Natural killer cell (primary cell): ENCODE measurements at places on chromosomes 2 and 18. TPM values are rescaled to one million over a fixed set of nuclear protein-coding genes. Genes with fewer than 3 reads are reported as not detected.

GRCh38 chr2:111941531-111941930 lies 43.1 kb downstream of the MERTK start:
- no peak for DNase-seq

- peak; percentile 37 for DNase-seq
Measured at GRCh38 chr2:30149513-30149912, 2.7 kb downstream of the YPEL5 start.

DNA sequence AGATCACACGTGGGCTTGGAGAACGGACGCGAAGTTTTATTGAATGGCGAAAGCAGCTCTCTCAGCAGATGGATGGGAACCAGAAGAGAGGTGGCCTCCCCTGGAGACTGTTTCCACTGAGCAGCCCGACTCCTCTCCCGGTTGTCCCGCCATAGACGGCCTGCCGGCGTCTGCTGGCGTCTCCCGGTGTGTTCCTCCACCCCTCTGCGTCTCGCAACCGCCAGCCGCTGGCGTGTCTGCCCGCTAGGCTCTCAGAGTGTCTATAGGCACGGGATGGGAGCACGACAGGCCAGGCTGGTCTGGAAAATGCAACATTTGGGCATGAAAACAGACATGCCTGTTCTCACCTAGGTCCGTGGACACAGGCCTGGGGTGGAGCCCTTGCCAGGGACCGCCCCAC lies 366.7 kb upstream of the SOX11 start:
- DNase-seq: no peak

DNA sequence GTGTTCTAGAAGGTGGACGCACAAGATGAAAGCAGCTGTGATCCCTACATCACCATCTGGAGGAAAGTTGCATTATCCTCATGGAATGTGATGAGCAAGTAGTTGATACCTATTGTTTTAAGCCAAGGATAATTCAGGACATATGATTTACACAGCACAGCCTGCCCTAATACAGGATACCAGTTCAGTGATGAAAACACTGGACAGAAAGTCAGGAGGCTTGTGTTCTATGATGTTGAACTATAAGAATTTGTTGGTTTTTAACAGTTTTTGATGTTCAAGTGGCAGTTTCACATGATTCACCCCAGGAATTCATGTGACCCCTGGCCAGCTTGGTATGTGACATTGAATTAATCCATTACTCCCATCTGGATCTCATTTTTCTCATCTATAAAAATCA lies 6.2 kb upstream of the CHST10 start:
- DNase-seq: no peak

DNA sequence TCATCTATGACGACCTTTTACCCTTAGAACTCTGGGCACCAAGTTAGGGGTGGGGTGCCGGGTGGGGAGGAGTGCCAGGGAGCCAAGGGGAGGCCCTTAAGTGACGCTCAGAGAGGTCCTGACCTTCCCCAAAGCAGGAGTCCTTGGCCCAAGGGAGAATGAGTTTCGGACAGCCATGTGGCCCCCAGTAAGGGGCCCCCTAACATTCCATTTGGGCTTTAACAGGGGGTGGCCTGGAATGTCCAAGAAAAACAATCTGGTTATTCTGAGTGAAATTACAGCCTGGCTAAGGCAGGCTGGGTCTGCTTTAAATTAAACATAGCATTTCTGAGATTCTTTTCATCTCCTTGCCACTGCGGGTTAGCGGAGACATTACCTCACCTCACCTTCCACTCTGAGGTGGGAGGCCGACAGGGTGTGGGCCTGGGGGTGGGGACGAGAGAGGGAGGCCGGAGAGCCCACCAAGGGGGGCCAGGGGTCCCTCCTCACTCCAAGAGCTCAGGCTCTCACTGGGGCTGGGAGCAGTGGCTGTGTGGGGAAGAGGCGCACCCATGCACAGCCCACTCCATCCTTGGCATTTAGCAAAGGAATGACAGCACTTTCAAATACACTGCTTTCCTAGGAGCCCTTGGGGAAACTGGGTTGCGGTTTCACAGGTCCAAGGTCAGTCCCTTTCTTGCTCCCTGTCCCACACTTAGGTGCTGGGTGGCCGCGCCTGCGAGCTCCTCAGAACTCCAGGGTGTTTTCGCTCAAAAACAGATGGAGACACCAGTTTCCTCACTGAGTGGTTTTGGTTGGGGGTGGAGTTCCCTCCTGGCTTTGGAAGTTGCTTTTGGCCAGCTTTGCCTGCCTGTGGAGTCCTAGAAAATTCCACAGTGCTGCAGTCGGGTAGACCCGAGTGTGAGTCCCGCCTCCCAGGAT lies 107.4 kb downstream of the POLR1A start:
- no peak for DNase-seq

Gene TEX44
- not detected for total RNA-seq

GRCh38 chr2:137924019-137924418 lies 40.3 kb upstream of the HNMT start:
- no peak for DNase-seq

- no peak for DNase-seq
Measured at GRCh38 chr2:189056200-189057106, 82.3 kb downstream of the COL3A1 start.

Gene ZNF521
- total RNA-seq: 0.19 TPM

Gene ZSWIM2
- not detected for total RNA-seq

- no peak for DNase-seq
Measured at GRCh38 chr18:13394801-13395200, 176.2 kb downstream of the LDLRAD4 start.

Gene SERPINB11
- total RNA-seq: not detected

DNA sequence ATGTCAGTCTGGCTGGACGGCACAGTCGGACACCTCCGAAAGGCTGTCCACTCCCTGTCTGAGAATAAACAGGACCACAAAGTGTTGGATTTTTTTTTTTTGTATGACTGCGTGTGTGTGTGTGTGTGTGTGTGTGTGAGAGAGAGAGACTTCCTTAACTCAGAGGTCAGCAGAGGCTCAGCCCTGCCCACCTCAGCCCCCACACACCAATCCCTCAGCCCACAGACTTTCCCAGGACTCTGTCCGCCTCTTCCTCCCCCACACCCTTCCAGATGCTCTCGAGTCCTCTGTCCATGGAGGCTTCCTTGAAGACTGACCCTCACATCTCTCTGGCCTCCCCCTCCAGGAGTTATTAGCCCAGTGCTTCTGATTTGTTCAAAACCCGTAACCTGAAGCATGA lies 147.3 kb downstream of the BCL11A start:
- no peak for DNase-seq

Gene BOLA3
- 8.1 TPM for total RNA-seq

GRCh38 chr2:197862246-197862955 lies 58.0 kb downstream of the PLCL1 start:
- no peak for DNase-seq
